ENCODE measurements at places on chromosomes 2 and 18. TPM values are rescaled to one million over a fixed set of nuclear protein-coding genes. Genes with fewer than 3 reads are reported as not detected.

The CWC22 gene
- total RNA-seq: 10.3 TPM

The RPRD1A gene
- total RNA-seq: 29.5 TPM

The LOXL3 gene
- 2.8 TPM for total RNA-seq

DNA sequence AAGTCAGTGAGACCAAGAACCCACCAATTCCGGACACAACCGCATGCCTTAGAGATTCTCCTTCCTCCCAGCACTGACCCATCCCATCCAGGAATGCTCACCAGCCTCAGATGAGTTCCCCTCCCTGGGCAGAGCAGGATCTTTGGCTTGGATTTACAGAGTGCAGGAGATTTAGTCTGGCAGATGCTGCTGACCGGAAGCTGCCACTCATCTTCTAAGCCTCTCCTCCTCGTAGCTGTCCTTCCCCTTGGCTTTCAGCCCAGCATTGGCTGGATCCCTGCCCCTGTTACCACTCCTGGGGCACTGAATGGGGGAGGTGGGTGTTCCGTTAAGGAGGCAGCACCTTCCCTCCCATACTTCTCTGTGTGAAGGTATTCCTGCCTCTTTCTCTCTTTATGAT lies 53.2 kb downstream of the VWA3B start:
- H3K4me1 ChIP-seq: no peaks in the 10 kb centered on the region
- H3K27ac ChIP-seq: no peak overlapping the region
- H3K4me3 ChIP-seq: no peak overlapping the region
- H3K36me3 ChIP-seq: no peaks in the 10 kb centered on the region
- H3K27me3 ChIP-seq: no peaks in the 10 kb centered on the region

DNA sequence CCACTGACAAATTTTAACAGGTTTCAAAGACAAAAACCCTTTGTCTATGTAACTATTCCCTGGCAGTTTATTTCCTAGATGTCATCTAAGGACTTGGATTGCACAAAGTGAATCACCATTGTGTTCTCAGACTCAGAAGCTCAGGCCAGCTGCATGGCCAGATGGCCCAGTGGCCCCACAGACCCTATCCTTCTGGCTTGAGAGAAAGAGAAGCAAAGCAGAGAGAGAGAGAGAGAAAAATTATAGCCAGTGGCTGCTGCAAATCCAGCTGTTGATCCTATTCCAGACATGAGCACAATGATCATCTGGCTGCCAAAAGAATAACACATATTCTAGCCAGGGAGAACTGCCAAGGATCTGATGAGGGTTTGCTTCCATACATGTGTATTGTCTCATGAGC lies 25.8 kb downstream of the CTLA4 start:
- no peak overlapping the region for H3K27ac ChIP-seq
- DNase-seq: no peak

DNA sequence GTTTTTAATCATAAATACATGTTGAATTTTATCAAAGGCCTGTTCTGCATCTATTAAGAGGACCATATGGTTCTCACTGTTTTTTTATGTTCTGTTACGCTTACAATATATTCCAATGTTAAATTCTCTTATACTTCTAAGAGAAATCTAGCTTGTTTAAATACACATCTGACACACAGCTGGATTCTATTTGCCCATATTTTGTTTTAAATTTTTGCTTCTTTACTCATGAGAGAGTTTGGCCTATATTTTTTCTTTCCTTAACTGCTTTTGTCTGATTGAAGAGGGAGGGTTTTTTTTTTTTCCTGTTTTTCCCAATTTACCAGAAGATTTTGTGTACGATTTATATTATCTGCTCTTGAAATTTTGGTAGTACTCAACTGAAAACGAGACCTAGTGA lies 34.9 kb downstream of the RNF144A start:
- no peaks in the 10 kb centered on the region for H3K27me3 ChIP-seq
- DNase-seq: no peak
- no peak overlapping the region for H3K4me3 ChIP-seq

DNA sequence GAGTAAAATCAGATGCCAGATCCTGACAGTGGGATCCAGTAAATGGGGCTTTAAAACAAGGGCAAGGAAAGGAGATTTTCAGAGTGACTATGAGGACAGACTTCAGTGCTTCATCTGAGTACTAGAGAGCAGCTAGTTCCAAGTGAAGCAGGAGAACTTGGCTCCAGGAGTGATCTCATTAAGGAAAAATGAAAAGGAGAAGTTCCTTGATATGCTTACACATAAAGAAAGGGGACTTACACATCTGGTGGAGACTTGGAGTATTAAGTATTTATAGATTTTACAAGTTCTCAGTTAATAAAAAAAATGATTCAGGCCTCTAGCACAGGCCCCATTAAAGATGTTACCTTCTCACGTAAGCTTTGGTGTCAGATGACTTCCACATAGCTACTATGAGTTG lies 105.8 kb downstream of the ICOS start:
- H3K36me3 ChIP-seq: no peaks in the 10 kb centered on the region
- no peak overlapping the region for H3K4me3 ChIP-seq
- no peaks in the 10 kb centered on the region for H3K27me3 ChIP-seq
- DNase-seq: no peak
- H3K27ac ChIP-seq: no peak overlapping the region

Data from liver (tissue), 10 donors.